ENCODE measurements at places on chromosomes 6 and 20.

DNA sequence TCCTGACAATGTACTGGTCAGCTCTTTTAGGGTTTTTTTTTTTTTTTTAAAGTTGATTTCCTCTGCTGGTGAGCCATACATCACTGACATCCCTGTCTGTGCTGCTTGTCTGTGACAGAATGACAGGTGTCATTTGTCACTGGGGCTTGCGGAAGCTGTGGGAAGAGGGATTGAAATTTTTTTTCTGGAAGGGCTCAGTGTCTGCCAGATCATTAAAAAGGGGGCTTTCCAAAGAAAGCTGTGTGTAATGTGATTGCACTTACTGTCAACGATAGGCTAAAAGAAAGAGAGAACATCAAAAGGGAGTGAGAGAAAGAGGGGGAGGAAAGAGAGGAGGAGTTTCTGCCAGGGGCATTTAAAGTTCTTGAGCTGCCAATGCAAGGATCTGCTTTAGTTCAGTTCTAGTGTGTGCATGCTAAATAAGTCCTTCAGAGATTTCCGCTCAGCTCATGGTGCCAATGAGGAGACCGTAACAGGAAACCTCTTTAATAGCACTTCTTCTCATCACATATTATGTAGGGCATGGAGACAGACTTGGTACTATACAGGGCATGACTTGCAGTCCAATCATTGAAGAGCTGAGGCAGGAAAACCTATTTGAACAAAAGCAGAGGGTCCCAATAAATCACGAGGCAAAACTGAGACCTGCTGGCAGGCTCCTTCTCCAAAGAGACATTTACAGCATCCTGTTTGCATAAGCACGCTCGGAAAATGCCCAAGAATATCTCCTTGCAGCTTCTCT, 177.2 kb downstream of the TSHZ2 start:
- no peak for DNase-seq

- no peak for DNase-seq
Observed at GRCh38 chr6:161630674-161631073, 356.8 kb upstream of the AGPAT4 start.

GRCh38 chr20:23156170-23156841, 70.2 kb upstream of the CD93 start:
- no peak for DNase-seq

GRCh38 chr6:52546192-52546591, 30.7 kb downstream of the TRAM2 start:
- no peak for DNase-seq

- no peak for DNase-seq
Observed at GRCh38 chr6:131761060-131761761, 46.6 kb upstream of the ENPP1 start.

- DNase-seq = no peak
Observed at GRCh38 chr6:25275436-25275835, 3.7 kb upstream of the CARMIL1 start.

DNA sequence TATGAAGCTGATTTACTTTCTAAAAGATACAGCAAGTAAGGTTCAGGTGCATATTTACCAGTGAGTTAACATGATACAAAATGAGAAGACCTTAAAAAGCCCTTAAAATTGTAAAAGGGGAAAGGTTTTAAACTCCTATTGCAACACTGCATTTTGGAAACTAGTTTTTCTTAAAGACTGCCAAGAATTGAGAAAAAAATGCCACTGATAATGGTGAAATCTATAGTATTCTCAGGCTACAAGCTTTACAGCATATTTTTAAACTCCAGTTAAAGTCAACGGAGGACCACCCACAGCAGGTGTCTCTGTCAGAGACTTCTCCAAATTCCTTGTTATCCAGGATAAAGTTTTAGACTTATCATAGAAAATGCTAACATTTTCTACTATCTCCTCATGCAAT, 53.6 kb downstream of the ELOVL5 start:
- DNase-seq = no peak
